ENCODE measurements at places on chromosomes 6 and 20. TPM values are rescaled to one million over a fixed set of nuclear protein-coding genes. Genes with fewer than 3 reads are reported as not detected.

Gene WRNIP1
- 35.1 TPM for total RNA-seq

Gene PNLDC1
- total RNA-seq: 0.32 TPM

Gene PI3
- total RNA-seq: not detected

Gene RBPJL
- total RNA-seq: not detected

Gene TOX2
- 0.43 TPM for total RNA-seq

Gene HLA-DQA2
- total RNA-seq: not detected

DNA sequence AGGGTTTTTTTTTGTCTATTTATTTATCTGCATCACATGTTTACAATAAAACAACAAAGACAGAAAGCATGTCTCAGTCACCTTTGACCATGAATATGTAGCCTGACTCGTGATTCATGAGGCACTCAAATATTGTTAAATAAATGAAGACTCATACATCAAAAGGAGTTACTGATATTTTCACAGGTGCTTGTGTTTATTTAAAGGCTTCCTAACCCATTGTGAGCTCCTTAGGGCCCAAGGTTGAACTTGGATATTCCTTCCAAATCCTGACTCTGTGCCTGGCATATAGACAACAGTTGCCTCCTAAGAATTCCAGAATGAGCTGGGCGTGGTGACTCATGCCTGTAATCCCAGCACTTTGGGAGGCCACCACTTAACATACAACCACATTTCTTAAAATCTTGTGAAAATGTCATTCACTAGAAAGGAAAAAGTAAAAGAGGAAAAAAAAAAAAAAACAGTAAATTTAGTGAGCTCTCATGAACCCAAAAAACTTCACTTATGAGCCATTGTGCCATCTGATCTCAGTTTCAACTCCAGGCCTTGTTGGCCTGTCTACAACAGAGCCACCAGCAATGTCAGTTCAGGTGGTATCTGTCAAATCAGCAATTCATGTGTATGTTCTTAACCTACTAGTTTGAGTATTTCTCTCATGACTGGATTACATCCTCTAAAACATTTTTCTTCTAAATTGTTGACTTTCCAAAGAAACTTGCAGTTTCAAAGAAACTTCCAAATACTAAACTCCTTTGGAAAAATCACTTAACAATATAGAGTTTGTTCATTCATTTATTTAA is 162.7 kb upstream of the MARCKS start:
- DNase-seq: peak; percentile 52

DNA sequence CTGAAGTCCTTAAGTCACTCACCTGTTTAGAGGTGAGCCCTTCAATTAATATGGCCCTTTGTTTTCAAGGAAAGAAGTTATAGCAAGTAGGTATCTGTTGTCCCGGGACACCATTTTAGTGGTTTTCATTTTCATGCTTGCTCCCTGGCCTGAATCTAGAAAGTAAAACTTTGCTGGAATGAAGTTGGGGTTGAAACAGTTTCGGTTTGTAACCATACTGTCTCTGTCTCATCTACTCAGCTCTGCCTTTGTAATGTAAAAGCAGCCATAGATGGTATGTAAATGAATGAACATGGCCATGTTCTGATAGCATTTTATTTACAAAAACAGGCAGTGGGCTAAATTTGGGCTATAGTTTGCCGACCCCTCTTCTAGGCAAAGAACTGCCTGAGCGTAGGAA is 64.9 kb upstream of the GNRH2 start:
- no peak for DNase-seq

DNA sequence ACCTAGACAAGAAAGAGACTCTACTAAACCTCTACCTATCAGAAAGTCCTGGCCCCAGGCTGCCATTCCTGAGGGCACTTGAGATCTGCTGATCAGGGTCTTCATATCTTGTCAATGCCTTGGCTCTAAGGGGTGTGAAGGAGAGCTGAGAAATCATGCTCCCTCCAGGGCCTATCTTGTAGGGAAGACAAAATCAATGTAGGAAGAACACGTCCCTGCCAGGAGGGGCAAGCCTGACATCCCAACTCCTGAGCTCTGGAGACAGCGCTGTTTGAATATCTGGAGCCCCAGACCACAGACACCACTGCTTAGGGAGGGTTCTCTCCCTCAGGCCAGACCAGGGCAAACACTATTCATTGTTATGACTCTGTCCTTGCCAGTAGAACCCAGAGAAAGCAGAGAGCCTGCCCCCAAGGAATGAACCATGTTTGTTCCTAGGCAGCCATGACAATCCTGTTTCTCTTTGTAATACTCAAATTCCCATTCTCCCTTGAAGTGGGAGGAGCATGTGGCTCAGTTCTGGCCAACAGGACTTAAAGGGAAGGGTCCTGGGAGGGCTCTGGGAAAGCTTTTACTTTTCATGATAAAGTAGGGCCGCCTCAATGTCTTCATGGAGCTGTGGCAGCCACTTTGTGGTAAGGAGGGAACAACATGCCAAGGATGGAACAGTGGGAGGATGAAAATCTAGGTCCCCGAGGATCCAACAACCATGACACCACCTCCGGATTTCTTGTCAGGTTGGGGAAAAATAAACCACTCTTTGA is 1.8 kb upstream of the FASTKD5 start:
- no peak for DNase-seq

DNA sequence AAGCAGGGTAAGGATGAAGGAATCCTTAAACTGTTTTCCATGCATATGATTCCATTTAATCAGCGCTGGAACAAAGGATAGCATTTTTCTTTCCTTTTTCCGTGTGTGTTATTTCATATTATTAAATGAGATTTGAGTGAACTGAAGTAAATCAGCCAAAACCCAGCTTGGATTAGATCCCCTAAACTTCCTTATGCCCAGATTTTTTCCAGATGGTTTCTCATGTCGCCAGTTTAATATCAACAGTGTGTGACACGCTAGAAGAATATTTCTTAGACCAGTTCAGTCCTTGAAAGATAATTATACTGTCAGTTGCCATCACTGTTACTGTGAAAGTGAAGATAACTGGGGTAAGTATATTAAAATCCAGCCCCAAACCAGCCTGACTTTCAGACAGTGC is 1009.4 kb downstream of the KIF16B start:
- no peak for DNase-seq

DNA sequence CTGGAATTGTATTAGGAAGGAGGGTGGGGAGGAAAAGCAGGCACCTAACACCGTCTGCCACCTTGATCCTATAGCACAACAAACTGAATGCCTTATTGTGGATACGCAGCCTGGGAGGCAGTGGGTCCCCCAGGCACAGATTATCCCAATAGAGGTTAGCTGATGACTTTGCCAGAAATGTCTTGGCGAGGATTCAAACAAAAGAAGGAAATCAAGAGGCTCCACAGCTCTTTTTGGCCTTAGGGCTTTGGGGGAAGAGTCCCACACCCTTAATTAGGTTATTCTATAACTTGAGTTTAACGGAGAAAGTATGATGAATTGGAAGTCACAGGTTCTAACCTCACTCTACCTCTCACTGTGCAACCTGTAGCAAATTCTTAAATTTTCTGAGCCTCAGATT is 102.0 kb downstream of the MRPL14 start:
- no peak for DNase-seq

GRCh38 chr20:38094373-38094891 is 60.9 kb downstream of the RPRD1B start:
- peak; percentile 90 for DNase-seq

DNA sequence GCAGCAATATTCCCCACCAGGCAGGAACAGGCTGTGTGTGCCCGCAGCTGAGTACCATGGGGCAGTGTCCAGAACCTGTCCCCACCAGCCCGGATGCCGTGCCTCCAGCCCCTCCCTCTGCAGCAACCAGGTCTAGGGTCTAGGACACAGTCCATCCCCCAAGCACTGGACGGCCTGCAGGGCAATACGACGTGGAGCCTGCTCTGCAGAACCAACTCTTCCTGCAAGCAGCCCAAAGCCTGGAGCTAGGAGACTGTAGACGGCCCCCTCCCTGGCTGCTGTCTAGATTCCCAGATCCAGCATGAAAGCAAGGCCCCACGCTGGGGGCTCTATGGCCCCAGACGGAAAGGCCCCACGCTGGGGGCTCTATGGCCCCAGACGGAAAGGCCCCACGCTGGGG is 128.2 kb upstream of the AFDN start:
- no peak for DNase-seq

DNA sequence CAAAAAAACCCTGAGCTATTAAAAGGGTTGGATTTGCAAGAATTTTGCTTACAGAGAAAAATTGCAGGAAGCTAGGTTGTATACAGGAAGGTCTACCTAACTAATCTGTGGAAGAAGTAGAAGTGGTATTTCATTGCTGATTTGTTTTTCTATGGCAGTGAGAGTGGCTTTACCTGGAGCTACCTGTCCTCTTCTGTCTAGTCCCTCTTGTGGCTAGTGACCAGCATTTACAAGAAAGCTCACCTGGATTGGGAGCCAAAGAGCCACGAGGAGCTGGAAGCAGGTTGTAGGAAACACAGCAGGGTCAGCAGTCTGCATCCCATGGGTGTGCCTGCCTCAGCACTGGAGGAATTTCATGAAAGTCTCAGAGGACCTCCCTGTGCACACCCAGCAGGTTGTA is 120.3 kb upstream of the RALGAPA2 start:
- no peak for DNase-seq

DNA sequence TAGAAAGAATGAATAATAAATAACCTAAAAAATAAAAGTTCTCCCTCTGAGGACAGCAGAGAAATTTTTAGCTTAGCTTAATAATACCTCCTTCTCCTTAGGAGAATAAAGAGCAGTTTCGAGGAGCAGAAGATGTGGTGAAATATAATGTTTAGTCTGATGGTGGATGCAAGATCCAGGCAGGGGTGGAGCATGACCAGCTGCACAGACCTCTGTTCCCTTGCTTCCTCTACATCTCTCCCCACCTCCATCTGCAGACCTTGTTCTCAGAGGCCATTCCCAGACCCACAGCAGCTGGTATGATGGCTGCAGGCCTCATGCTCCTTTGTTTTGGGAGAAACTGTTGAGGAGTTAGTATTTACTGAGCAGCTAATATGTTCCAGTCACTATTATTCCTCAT is 1.5 kb downstream of the BTN3A2 start:
- DNase-seq: peak; percentile 39

GRCh38 chr20:17570347-17571152 is 675 bp downstream of the DSTN start:
- peak; percentile 52 for DNase-seq

- peak; percentile 42 for DNase-seq
Measured at GRCh38 chr20:3751675-3752385, 15.7 kb downstream of the ADISSP start.

GRCh38 chr6:158942349-158942748 is 57.7 kb downstream of the RSPH3 start:
- DNase-seq: no peak

Measured in fibroblast of villous mesenchyme (primary cell).